Frontal cortex (tissue), 4 donors: ENCODE measurements at places on chromosomes 4 and X. TPM values are rescaled to one million over a fixed set of nuclear protein-coding genes. Genes with fewer than 3 reads are reported as not detected.

Gene KLHL34
- total RNA-seq: not detected

Gene SSX2B
- total RNA-seq: not detected

Gene NEIL3
- total RNA-seq: 7.3 TPM

Gene INTU
- 26.9 TPM for total RNA-seq

Gene MAGED4
- total RNA-seq: 120 TPM

DNA sequence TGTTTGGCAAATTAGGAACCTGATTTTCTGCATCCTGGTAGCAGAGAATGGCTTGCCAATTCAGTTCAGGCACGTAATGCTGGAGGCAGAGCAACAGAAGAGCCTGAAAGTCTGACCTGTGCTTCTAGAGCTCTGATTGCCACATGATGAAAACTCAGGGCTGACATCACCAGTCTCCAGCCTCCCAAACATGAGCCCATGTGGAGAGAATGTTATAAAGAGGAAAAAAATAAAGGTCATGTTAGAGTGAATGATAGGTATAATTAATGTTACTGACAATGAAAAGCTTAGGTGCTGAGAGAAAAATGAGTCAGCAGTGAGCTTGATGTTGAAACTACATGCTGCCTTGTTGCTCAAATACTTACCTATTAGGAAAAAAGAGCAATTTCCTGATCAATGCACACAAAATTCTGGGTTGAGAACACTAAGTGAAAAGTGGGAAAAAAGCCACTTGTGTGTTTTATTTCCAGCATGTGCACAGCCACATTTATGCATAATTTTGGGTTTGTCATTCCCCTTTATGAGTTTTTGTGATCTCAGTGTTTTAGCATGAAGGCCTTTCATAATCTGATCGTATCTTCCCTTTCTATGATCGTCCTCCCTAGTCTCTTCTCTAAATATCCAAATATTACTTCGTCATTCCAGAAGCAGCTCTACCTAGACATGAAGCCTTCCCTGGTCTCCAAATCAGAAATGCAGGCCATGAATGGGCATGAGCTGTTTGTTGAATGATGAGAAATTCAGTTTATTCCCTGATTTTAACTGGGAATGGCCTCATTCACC is 113.3 kb upstream of the CPEB2 start:
- no peak for DNase-seq

Gene MAGEA2B
- not detected for total RNA-seq

- DNase-seq: no peak
These were observed 346.6 kb upstream of the TENM3 start for GRCh38 chr4:181896614-181897013.

DNA sequence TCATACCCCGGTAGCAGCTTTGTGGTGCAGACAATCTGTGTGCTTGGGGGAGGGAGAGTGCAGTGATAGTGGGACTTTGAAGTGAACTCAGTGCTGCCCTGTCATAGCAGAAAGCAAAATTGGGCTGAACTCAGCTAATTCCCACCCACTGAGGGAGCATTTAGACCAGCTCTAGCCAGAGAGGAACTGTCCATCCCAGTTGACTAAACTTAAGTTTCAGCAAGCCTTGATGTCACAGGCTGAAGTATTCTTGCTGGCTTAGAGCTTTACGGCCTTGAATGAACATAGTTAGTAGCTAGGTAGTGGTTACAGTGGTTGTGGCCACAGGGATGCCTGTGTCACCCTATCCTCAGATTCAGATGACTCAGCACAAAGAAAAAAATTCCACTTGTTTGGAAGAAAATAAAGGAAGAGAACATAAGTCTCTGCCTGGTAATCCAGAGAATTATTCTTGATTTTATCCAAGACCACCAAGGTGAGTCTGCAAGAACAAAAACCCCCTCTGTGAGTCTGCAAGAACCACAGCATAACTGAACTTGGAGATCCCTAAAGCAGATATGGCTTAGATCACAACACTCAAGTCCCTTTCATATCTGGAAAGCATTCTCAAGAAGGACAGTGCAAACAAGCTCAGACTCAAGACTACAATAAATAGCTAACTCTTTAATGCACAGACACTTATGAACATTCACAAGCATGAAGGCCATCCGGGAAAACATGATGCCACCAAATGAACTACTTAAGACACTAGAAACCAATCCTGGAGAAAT is 39.4 kb downstream of the ADH7 start:
- DNase-seq: no peak

Gene MGARP
- total RNA-seq: 0.82 TPM

DNA sequence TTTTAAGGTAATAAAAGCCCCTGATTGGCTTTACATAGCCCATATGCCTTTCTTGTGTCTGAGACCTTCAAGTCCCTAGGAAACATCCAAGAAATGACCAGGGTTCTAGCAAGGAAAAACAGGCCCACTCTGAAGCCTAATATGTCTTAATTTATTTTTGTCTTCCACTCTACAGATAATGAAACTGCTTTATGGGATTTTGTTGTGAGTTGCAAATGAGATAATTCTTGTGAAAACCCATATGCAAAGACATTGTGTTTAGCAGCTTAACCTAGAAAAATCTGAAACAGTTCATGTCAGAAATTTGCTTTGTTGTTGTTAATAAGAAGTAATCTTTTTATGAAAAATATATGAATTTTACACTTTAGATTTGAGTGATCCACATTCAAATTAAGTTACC is 190.7 kb upstream of the BMP3 start:
- no peak for DNase-seq

Gene BEX1
- total RNA-seq: 127 TPM

DNA sequence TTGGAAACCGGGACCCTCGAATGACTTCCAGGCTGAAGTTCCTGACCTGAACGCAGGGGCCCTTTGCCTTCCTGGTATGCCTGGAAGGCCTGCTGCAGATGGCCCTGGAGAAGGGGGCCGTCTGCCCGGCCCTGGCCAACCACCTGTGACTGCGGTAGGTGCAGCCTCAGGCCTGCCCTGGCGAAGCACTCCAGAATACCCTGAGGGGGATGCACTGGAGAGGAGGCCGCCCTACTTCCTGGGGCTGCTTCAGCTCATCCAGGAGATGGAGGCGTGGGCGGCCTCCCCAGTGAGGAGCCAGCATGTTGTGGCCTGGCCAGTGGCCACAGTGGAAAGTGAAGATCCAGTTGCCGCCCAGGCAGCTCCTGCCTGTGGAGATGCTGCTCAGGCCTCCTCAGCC is 26.4 kb upstream of the PNMA3 start:
- no peak for DNase-seq

- DNase-seq: no peak
These were observed 106.3 kb upstream of the TMLHE start for GRCh38 chrX:155718972-155719586.

GRCh38 chrX:77723681-77724080 is 62.3 kb downstream of the ATRX start:
- no peak for DNase-seq

Gene F9
- not detected for total RNA-seq

Gene MED28
- 26.5 TPM for total RNA-seq

GRCh38 chr4:151537687-151538086 is 128.7 kb downstream of the FHIP1A start:
- no peak for DNase-seq

- no peak for DNase-seq
These were observed 8.3 kb downstream of the NAP1L2 start for GRCh38 chrX:73206366-73206765.

- no peak for DNase-seq
These were observed 51.2 kb downstream of the OR13H1 start for GRCh38 chrX:131595120-131595519.

GRCh38 chr4:94976371-94977011 is 218.7 kb downstream of the BMPR1B start:
- no peak for DNase-seq

DNA sequence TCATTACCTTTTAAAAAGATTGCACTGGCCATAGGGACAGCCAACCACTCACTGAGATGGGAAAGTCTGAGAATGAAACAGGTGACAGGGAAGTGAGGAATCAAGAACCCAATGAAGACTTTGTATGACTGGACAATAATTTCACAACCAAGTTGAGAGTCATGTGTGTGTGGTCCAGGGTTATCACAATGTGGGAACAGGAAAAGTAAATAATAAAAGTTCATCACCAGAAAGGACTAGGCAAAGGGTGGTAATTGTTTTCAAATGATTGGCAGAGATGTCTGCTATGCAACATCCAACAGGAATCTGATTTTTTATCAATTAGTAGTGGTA is 129.3 kb downstream of the AMELX start:
- no peak for DNase-seq

DNA sequence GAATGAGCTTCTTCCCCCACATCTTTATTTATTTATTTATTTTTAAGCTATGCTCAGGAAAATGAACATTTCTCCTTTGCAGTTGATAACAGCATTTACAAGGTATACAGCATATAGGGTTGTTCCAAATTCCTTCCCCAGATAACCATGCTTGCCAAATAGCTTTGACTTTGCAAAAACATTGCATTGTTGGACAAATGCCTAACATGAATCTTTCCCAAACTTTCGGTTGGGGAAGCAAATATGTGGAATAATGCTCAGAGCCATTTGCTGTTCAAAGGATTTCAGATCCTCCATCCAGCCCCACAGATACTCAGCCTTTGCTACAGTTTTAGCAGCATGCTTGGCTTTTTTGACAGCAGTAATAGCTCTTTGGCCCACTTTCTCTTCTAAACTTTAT is 127.2 kb upstream of the AGA start:
- no peak for DNase-seq

- DNase-seq: no peak
These were observed 16.3 kb downstream of the PPP2R3B start for GRCh38 chrX:370244-370962.
